ENCODE measurements at places on chromosomes 16 and 17. TPM values are rescaled to one million over a fixed set of nuclear protein-coding genes. Genes with fewer than 3 reads are reported as not detected.
A peak's percentile ranks its signal among the peaks of the same experiment; 100 is the strongest.

DNA sequence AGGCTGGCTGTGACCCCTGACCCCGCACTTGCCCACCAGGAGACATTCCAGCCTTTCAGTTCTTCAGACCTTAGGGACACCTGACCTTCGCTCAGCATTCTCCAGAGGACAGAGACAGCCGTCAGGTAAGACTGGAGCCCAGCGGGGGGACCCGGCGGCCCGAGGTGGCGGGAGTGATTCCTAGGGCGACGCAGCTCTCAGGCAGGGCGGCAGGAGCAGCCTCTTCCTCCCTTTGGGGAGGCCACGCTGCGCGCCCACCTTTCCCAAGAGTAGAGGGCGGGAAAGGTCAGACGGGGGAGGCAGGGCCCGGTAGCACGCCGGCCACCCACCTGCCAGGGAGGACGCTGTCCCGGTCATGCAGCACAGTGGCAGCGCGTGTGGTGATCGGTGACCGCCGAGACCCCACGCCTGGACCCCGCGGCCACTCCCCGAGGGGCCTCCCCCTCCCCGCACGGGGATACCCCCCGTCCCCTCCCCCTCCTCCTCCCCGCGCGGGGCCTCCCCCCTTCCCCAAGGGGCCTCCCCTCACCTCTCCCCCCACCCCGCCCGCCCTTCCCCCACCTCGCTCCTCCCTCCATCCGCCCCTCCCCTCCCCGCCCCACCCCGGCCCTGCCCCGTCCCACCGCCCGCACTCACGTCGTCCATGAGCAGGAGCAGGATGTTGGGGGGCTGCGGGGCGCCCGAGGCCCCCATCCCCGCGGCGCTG is 472 bp downstream of the GALNS start:
- H3K4me1 ChIP-seq = peaks cover 4% of the 10 kb centered on the region
- peak; percentile 60 for DNase-seq
- H3K4me3 ChIP-seq = peak overlapping the region; percentile 93
- H3K27me3 ChIP-seq = no peaks in the 10 kb centered on the region

DNA sequence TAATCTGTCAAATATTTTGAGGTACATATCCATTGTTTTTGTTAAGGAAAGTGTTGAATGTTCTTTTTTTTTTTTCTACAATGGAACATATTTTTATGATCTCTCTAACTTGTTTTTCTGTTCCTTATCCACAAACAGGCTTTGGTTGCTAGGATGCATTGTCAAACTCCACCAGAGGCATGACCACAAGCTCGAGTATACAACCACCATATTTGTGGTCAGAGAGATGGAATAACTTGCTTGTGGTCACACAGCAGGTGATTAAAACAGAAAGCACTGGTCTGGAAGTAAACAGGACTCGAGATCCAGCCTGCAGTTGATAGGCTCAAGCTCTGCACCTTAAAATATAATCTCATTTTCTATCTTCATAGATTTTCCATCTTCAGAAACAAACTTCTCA is 105.8 kb upstream of the ADAMTS18 start:
- H3K4me1 ChIP-seq = no peaks in the 10 kb centered on the region
- no peaks in the 10 kb centered on the region for H3K27me3 ChIP-seq
- H3K4me3 ChIP-seq = no peak overlapping the region

- no peak for DNase-seq
- H3K36me3 ChIP-seq = no peaks in the 10 kb centered on the region
- no peak overlapping the region for H3K4me3 ChIP-seq
- H3K4me1 ChIP-seq = peaks cover 18% of the 10 kb centered on the region
Observed at GRCh38 chr16:72895951-72896350, 152.0 kb downstream of the ZFHX3 start.

- DNase-seq = no peak
- no peak overlapping the region for H3K27ac ChIP-seq
- H3K27me3 ChIP-seq = no peaks in the 10 kb centered on the region
- H3K4me3 ChIP-seq = no peak overlapping the region
- peaks cover 5% of the 10 kb centered on the region for H3K4me1 ChIP-seq
- no peaks in the 10 kb centered on the region for H3K36me3 ChIP-seq
Observed at GRCh38 chr17:59420901-59421300, 89.4 kb downstream of the YPEL2 start.

GRCh38 chr17:50807009-50807408 is 28.4 kb upstream of the WFIKKN2 start:
- peaks cover 7% of the 10 kb centered on the region for H3K4me1 ChIP-seq
- no peak for DNase-seq
- H3K27ac ChIP-seq = no peak overlapping the region
- no peaks in the 10 kb centered on the region for H3K27me3 ChIP-seq
- H3K4me3 ChIP-seq = no peak overlapping the region

DNA sequence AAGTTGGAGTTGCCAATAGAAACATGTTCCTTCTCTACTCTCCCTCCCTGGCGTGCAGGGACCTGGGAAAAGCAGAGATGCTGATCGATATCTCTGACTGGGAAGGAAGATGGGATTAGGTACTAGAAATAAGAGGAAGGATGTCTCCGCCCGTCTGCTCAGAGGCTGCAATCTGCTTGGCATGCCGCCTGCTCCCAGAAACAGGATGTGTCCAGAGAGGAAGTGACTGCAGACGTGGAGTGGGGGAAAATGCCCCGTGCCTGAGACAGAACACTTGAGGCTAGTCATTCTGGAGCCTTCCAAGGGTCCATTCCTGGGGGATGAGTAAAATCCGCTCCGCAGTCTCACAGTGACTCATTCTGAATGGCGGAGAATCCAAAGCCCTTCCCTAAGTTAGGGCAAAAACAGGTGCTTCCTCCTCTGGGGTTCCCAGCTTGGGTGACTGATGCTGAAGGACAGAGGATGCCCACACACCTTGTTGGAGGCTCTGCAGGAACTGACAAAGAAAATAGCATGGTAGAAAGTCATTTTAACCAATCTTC is 45.0 kb upstream of the SMURF2 start:
- no peak for DNase-seq
- no peaks in the 10 kb centered on the region for H3K36me3 ChIP-seq
- no peak overlapping the region for H3K4me3 ChIP-seq

GRCh38 chr17:65297916-65298315 is 160.7 kb downstream of the RGS9 start:
- H3K4me1 ChIP-seq = no peaks in the 10 kb centered on the region
- DNase-seq = no peak
- no peaks in the 10 kb centered on the region for H3K27me3 ChIP-seq
- no peaks in the 10 kb centered on the region for H3K36me3 ChIP-seq
- H3K4me3 ChIP-seq = no peak overlapping the region

- no peaks in the 10 kb centered on the region for H3K27me3 ChIP-seq
- H3K4me3 ChIP-seq = no peak overlapping the region
- no peaks in the 10 kb centered on the region for H3K36me3 ChIP-seq
- no peaks in the 10 kb centered on the region for H3K4me1 ChIP-seq
- DNase-seq = peak; percentile 86
Observed at GRCh38 chr16:66483689-66484452, 56.8 kb downstream of the BEAN1 start.

HSPB9 gene
- total RNA-seq = 0.12 TPM

DNA sequence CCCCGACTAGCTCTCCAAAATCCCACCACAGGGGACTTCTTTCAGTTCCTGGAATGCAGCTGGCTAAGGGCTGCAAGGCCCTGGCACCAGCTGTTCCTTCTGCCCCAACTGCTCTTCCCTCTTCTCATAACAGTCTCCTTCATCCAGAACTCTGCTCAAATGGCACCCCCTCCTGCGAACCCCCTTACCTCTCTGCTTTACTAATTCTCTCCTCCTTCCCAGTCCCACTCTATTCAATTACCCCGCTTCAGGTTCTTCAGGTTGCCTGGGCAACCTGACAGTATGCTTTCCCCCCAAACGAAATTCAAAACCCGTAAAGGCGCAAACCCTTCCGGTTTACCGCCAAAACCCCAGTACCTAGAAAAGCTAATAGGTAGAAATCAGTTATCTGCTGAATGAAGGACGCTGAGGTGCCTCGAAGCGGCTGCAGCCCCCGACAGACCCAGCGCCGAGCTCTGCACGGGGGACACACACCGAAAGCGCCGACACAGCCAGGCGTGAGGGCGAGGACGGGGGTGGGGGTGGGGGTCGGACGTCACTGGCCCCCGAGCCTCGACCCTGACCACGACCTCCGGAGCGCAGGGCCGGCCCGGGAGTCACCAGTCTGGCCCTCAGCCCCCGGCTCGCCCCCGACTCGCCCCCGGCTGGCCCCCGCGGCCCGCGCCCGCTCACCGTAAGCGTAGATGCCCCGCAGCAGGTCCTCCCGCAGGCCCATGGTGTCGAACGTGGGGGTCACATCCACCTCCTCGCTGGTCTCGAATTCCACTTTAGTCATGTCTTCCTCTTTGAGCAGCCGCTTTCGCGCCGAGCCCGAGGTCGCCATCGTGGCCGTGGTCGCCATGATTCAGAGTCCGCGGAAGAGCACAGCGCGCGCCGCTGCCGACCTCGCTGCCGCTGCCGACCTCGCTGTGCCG is 550 bp downstream of the EIF4A3 start:
- H3K36me3 ChIP-seq = peaks cover 2% of the 10 kb centered on the region
- H3K27ac ChIP-seq = no peak overlapping the region
- H3K4me3 ChIP-seq = peak overlapping the region; percentile 90
- DNase-seq = peak; percentile 75

GLTPD2 gene
- not detected for total RNA-seq

DNA sequence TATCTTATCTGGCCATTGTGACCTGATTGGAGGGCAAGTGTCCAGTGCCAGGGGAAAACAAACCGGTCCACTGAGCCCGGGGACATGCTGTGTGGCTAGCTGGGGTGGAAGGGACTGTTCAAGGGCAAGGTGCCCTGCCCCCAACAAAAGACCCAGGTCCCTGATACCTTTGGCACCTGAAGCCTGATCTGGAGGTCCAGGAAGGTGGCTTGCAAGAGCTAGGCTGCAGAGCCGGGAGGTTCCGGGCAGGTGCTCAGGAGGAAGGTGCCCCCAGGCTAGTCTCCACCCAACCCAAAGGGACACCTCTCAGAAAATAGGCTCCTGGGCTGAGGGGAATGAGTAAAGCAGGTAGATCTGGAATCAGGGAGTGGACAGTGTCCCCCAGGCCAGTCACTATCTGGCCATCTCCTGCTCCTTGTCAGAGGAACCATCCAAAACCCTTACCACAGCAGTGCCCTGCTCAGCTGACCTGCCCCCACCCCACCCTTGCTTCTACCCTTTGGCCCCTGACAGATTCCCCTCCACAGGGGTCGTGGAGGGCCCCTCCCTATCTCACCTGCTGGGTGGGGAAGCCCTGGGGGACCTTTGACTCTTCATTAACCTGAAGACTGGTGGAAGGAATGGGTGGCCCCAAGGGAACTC is 6.2 kb downstream of the NAT9 start:
- no peaks in the 10 kb centered on the region for H3K27me3 ChIP-seq
- no peaks in the 10 kb centered on the region for H3K36me3 ChIP-seq
- H3K27ac ChIP-seq = no peak overlapping the region
- H3K4me3 ChIP-seq = no peak overlapping the region
- H3K4me1 ChIP-seq = peaks cover under 1% of the 10 kb centered on the region

DNA sequence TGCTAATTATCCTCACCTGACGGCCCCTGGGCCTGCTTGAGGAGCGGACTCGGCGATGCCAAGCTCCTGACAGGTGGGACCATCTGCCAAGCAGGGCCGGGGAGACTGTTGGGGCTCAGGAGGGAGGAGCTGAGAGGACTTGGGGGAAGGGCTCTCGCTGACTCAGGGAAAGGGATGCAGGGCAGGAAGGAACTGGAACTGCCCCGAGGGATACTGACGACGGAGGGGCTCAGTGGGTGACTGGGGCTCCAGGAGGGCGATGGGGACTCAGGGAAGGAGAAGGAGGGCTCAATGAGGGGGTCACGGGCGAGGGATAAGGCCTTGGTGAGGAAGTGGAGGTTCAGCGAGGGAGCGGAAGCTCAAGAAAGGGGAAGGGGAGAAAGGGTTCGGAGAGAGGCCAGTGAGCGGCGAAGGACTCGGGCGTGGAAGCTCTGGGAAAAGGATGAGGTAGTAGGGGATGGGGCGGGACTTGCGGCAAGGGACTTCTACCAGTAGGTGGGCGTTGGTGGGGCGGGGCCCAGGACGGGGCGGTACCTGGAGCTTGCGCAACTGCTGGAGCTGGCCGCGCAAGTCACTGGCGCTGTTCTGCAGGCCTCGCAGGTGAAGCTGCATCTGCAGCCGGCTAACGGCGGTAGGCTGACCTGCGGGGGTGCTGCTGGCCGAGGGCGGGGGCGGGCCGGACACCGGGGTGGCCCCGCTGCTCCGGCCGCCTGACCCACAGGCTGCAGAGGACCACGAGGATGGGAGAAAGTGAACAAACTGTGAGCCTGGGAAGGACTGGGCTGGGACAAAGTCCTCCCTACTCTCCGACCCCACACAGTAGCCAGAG is 46.5 kb downstream of the SRCIN1 start:
- H3K27me3 ChIP-seq = peaks cover 61% of the 10 kb centered on the region
- peak overlapping the region; percentile 50 for H3K4me3 ChIP-seq
- H3K36me3 ChIP-seq = no peaks in the 10 kb centered on the region
- H3K27ac ChIP-seq = no peak overlapping the region
- DNase-seq = peak; percentile 96

DNA sequence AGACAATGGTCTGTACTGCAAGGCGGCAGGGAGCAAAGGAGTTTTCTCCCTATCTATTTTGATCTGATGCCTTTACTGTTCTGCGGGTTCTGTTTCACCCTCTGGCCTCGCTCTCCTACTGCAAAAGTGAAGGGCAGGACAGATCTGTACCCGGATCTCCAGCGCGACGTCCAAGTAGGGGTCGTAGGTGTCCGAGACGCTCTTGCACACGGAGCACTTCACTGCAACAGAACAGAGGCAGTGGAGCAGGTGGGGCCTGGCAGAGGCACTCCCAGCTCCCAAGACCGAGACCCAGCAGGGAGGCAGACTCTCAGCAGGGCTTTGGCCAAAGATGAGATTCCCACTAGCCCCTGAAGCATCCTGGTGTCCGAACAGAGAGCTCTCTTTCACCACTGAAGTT is 19.8 kb downstream of the USP36 start:
- peaks cover 9% of the 10 kb centered on the region for H3K4me1 ChIP-seq
- H3K27ac ChIP-seq = no peak overlapping the region
- peaks cover 2% of the 10 kb centered on the region for H3K36me3 ChIP-seq
- DNase-seq = no peak
- no peak overlapping the region for H3K4me3 ChIP-seq

MSLN gene
- 1.2 TPM for total RNA-seq

- peak overlapping the region; percentile 53 for H3K27ac ChIP-seq
- no peaks in the 10 kb centered on the region for H3K27me3 ChIP-seq
- H3K4me3 ChIP-seq = peak overlapping the region; percentile 3
Observed at GRCh38 chr16:3861808-3862451, 18.6 kb downstream of the CREBBP start.

GRCh38 chr16:48075398-48075797 is 80.4 kb downstream of the ABCC12 start:
- H3K4me1 ChIP-seq = no peaks in the 10 kb centered on the region
- no peaks in the 10 kb centered on the region for H3K36me3 ChIP-seq
- no peaks in the 10 kb centered on the region for H3K27me3 ChIP-seq
- no peak overlapping the region for H3K27ac ChIP-seq
- no peak overlapping the region for H3K4me3 ChIP-seq
- DNase-seq = no peak

DNA sequence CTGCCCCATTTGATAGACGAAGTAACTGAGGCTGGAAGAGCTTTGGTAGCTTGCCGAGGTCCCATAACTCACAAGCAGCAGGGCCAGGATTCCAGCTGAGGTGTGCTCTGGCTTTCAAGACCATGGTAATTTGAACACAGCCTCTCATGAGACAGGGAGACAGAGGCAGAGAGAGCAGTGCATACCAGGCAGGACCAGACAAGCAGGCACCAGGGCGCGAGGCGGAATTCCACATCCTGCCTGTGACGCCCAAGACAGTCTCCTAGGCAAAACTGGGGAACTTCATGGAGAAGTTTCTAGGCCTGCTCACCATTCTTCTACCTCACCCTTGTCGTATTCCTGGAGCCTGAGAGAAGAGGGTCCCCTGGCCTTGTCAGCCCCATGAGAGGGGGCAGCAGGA is 19.2 kb downstream of the SDK2 start:
- H3K36me3 ChIP-seq = no peaks in the 10 kb centered on the region
- DNase-seq = no peak
- no peaks in the 10 kb centered on the region for H3K27me3 ChIP-seq
- no peak overlapping the region for H3K27ac ChIP-seq
- peaks cover 39% of the 10 kb centered on the region for H3K4me1 ChIP-seq
- H3K4me3 ChIP-seq = no peak overlapping the region

GRCh38 chr16:31260136-31260931 is 559 bp downstream of the ITGAM start:
- no peaks in the 10 kb centered on the region for H3K27me3 ChIP-seq
- no peak for DNase-seq

Data from neural progenitor cell (in vitro differentiated cells).